Cerebellar nuclear complex (tissue), 1 donor: ENCODE measurements at places on chromosomes 7 and 10.

DNA sequence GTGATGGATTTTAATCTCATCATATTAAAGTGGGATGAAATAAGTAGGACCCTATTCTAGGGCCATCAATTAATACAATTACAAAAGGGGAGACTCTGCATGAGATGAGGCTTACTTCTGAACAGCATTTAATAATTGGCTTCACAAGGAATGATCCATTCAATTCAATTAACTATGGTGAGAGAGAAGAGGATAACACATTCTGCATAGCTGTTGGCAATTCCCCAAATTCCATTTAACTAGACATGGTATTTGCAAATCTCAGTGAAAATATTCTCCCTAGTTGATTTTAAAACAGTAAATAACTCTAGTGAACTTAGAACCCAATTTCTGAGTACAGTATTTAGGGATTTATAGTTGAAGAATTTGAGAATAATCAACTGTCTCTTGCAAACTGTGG, 145.3 kb downstream of the NOC3L start:
- DNase-seq, result no peak

DNA sequence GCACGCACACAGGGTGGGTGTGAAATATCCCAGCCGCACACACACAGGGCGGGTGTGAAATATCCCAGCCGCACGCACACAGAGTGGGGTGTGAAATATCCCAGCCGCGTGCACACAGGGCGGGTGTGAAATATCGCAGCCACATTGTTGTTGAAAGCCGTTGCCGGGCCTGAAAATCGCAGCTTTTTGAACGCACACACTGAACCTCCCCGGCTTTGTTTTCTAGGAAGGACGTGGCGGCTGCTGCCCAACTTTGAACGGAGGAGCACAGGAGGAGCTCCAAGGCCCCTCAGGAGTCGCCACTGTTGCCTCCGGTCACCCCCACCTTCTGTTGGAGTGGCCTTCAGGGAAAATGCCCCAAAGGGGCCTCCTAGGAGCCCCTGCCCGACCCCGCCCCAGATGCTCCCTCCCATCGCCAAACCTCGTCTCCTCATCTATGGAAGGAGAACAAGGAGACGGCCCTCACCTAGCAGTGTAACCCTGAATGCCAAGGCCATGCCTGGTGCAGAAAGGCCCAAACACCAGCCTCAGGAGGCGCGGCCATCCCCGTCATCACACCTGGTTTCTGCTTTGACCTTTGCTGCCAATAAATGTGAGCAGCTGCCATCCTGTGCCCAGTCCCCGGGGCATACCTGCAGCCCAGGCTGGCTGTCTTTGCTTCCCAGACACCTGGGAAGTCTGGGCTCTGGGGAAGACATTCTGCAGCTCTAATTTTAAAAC, 318.6 kb downstream of the PTPRN2 start:
- DNase-seq, result no peak

DNA sequence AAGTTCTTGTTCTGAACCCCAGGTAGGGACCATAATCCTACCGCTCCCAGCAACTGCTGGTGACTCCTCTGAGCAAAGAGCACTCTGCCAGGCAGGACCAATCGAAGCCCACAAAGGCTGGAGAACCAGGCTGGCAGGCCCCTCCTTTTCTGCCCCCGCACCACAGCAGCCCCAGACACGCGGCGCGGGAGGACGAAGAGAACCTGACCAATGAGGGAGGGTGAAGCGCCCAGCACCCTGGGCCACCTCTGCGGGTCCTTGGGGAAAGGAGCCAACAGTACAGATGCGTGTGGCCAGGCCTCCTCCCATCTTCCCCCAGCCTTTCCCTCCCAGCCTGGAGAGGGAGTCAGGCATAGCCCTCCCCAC, 25.9 kb downstream of the CTBP2 start:
- DNase-seq, result no peak

DNA sequence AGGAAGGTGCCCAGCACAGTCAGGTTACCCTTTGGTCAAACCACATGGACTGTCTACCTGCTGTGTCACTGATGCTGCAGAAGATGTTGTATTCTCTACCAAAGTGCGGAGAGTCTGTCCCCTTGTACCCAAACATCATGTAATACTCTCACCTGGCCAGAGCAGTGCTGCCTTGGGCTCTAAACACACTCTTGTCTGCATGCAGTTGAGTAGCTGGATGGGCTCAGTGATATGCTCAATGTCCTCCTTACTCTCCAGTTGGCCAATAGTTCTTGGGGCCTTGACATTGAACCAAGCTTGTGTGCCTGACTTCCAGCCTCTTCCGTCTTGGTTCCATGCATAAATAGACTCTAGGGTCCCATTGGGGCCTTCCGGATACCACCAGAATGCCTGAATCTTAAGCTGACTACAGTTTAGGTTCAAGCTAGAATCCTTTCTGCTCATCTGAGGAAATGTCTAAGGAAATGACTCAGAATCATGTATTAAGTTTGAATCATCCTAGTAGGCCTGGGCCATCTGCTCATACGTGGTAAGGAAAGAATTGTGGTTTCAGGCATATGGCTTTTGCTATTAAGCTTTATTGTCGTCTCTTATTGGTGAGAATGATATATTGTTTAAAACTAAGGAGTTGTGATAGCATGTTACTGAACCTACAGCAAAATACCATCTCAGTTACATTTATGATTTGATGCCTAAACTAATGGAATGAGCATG, 118.0 kb downstream of the OTUD1 start:
- DNase-seq, result no peak

DNA sequence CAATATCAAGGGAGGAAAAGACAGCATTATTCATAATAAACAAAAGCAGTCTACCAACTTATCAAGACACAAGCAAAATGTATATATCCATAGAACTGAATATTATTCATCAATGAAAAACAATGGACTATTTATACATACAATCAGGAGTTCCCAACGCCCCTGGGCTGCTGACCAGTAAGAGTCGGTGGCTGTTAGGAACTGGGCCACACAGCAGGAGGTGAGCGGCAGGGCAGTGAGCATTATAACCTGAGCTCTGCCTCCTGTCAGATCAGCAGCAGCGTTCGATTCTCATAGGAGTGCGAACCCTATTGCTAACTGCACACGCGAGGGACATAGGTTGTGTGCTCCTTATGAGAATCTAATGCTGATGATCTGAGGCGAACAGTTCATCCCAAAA, 71.7 kb upstream of the GPR22 start:
- no peak for DNase-seq

- no peak for DNase-seq
Measured at GRCh38 chr10:5553400-5554170, 28.8 kb downstream of the CALML3 start.

DNA sequence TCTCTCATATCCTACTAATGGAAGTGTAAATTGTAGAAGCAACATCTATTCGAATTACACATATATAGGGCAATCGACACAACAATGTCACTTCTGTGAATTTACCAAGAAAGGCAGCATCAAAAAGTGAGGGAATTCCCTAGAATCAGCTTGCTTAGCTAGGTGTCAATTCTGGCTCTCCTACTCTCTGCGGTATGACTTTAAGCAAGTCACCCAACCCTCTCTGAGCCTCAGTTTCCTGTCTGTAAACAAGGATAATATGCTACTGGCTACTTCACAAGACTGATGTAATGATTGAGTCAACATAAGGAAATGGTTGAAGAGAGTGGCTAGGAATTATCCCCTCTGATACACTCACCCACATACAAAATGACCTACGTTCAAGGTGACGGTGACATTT, 19.4 kb downstream of the CCDC6 start:
- DNase-seq, result no peak

GRCh38 chr7:116354171-116354545, 143.8 kb downstream of the TES start:
- no peak for DNase-seq

DNA sequence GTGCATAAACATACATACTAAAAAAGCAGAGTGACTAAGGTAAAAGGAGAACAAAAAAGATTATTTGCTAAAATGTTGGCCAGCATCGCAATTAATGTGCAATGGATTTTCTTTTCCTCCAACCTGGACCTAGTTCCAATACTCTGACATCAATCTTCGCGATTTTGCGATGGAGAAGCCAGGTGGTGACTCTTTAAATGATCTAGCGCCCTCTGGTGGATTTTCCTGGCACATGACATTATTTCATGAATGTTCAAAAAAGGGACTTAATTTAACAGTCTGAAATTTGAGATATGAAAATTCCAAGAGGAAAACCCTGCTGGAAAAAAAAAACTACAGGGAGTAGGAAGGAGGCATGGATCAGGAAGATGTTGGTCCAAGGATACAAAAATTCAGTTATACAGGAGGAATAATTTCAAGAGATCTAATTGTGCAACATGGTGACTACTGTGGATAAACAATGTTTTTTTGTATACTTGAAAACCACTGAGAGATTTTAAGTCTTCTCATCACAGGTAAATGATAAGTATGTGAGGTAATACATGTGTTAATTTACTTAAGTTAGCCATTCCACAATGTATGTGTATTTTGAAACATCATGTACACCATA, 4.3 kb upstream of the KCNMA1 start:
- no peak for DNase-seq

DNA sequence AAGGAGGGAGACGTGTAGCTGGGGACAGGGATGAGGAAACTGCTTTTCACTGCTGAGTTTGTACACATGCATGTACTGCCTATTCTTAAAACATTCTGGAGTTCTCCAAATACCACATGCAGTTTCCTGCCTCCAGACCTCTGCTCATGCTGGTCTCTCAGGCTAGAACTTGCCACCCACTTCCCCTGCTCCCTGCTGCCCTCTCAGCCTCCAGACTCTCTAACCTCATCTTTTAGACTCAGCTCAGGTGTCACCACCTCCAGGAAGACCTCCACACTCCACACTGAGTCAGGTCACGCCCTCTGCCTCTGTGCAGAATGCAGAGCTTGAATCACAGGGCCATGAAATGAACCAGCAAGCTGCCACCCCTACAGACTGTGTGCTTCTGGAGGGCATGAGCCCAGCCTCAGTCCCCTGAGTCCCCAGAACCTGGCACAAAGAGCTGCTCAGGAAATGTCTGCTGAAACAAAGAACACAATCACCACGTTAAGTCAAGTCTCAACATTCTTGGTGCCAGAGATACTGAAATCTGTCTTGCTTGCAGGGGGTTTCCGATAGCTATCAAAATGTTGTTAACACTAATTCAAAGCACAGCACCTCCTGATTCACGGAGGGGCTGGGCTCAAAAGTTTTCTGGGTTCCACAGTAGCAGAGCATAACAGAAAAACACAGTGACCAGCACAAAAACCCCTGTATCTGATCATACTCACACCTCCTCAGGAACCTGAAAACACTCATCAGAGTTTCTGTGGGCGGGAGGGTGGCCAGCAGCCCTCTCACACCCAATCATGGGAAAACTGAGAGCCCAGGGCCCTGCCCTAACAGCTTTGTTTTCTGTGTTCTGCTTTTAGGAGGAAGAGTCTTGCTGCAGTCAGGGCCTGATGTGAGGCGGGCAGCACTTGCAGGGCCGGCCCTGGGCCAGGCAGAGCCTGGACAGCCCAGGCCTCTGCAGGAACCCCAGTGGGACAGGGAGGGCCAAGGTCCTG, 21.1 kb downstream of the FAM53B start:
- DNase-seq, result no peak

GRCh38 chr7:48035967-48036478, 680 bp downstream of the C7orf57 start:
- DNase-seq, result no peak

DNA sequence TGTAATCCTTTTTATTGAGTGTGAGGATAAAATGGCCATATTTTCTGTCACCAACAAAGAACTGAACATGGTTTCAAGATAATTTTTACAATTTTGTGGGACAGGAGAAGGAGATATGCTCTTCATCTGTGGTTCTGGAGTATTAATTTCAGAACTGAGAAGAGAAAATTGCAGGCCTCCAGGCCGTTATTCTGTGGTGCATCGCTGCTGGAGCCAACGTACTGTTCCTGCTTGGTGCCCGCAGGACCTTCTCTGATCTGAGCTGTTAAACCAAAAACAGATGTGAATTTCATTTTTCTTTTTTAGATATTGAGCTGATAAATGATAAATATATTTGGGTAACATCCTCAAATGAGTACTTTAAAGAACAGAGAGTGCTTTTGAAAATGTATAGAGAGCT, 63.9 kb downstream of the IKZF1 start:
- DNase-seq, result no peak

DNA sequence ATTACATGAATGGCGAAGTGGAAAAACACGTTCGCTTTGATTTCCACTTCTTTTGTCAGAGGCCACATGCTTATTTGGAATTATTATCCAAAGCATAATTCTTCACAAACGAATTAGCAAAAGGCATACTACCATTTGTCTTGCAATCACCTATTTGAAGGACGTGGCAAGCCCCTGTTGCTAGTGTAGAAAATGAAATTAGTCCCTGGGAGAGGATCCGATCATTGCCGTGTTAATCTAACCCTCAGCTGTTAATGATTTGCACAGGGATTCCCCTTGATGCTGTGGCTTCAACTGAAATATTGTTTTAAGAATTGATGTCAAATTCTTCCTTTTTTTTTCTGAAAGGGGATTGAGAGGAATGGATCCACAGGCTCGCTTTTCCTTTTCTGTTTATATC, 4.6 kb downstream of the AGMO start:
- DNase-seq, result no peak

DNA sequence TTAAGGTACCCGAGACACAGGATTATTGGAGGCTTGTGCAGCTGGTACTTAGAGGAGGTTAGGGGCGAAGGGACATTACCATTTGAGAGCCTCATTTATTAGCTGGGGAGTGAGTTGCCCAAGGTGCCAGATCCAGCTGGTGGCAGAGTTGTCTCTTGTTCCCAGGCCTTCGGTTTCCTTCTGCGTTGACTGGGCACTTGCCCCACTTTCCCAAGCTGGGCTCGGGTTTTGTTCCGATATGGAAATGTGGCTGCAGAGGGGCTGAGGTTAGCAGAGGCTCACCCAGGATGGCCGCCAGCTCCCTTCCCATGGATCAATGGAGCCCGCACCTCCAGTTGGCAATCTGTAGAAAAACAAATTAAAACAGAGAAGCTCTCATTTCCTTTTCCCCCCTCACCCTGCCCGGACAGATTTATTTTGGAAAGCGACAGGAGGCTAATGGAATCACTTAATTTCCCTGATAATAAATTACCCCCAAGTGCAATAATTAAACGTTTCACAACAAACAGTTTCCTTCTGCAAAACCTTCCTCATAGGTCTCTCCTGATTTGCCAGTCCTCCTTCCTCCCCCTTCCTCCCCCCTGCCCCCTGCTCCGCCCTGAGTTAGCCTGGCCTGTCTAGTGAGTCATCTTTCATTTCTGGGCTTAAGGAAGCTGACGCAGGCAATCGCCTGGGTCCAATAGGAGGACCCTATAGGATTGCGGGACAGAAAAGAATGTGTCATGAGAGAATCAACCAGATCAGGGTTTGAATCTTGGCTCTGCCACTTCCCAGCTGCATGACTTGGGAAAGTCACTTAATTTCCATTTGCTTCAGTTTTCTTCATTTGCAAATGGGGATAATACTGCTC, 51.7 kb downstream of the ADRA2A start:
- DNase-seq, result no peak
